ENCODE measurements at places on chromosomes 2 and 18. TPM values are rescaled to one million over a fixed set of nuclear protein-coding genes. Genes with fewer than 3 reads are reported as not detected.

The CHCHD5 gene
- 4.9 TPM for total RNA-seq

The CFAP221 gene
- total RNA-seq = not detected

GRCh38 chr2:206442474-206442832 lies 879 bp upstream of the ADAM23 start:
- DNase-seq = no peak

- DNase-seq = no peak
Measured at GRCh38 chr2:188456114-188456909, 164.6 kb downstream of the GULP1 start.

DNA sequence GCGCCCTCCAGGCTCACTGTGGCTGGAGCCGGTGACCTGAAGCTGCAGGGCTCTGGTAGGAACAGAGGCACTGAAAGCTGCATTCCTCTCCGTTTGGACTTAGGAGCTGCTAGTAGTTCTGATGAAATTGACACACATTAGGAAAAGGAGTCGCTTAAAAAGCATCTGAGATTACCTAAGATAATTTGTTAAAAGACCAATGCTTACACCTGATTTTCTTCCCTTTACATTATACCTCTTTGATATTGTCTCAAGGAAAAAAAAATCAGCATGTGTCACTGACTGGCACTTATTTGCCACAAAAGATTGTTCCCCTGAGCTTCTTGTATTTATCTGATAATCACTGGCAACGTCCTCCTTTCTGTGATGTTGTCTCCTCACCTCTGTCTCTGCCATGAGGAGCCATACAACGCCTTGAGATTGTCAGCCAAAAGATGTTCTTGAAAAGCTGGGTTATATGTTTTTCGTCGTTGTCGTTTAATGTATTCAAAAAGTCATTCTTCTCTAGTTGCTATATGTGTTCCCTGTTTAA lies 618 bp upstream of the CHN1 start:
- DNase-seq = no peak

- no peak for DNase-seq
Measured at GRCh38 chr2:86584151-86584913, 21.1 kb upstream of the CHMP3 start.

DNA sequence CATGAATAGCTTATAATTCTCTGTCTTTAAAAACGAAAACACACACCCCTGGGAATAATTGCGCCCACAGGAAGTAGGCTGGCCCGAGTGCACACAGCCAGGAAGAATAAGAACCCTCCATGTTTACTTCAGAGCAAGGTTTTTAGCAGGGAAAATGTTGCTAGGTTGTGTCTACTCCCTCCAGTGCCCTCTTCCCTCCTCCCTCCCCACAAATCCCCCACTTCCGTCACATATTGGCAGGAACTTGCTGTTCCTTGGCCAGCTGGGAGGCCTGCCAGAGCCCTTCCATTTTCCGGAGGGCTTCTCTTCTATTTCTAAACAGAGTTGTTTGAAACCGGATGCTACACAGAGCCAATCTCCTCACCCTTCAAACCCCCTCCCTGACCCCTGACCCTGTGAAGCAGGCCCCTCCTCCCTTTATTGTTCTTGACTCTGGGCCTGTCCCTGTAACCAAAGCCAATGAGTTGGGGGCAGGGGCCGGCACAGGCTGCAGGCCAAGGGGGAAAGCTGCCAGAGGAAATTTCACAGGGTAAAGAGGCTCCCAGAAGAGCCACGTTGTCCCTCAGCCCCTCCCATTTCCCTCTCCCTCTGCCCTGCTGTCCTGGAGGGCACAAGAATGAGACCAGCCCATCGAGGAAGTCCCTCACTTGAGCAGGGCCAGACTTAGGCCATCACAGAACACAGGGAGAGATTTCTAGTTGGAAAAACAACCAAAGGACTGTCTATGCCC lies 49.8 kb upstream of the LGALSL start:
- DNase-seq = no peak

Data from SJSA1 (cell line).